ENCODE measurements at places on chromosomes 6 and 20. TPM values are rescaled to one million over a fixed set of nuclear protein-coding genes. Genes with fewer than 3 reads are reported as not detected.

DNA sequence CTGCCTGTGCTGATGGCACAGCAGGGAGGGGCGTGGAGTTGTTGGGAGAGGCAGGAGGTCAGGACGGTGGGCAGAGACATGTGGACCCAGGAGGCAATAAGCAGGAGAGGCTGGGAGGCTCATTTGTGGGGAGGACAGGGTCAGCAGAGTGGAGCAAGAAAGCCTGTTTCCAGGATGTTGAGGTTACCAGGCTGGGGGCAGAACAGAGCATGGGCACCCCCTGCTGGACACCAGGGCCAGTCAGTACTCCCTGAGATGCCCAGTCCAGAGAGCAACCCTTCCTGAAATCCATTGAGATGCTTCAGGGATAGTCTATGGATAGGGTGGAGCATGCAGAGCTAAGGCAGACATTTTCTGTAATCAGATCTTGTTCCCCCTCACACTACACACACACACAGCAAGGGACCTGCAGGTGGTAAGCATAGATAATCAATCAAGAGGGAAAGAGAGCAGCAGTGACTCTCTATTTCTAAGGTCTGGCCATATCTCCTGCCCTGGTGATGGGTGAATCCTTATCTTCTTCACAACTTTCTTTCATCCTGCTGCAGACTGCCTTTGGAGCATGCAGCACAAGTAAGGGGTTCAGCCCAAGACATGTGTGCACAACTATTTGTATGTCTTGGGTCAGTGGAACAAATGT is 41.7 kb downstream of the MOCS1 start:
- no peak overlapping the region for H3K27ac ChIP-seq
- peaks cover 5% of the 10 kb centered on the region for H3K27me3 ChIP-seq
- DNase-seq = peak; percentile 53
- H3K4me1 ChIP-seq = no peaks in the 10 kb centered on the region

GRCh38 chr6:165804331-165805066 is 141.5 kb upstream of the PDE10A start:
- no peak overlapping the region for H3K4me3 ChIP-seq
- H3K4me1 ChIP-seq = no peaks in the 10 kb centered on the region
- DNase-seq = peak; percentile 10
- H3K27ac ChIP-seq = no peak overlapping the region
- H3K36me3 ChIP-seq = no peaks in the 10 kb centered on the region
- peaks cover 16% of the 10 kb centered on the region for H3K27me3 ChIP-seq

DNA sequence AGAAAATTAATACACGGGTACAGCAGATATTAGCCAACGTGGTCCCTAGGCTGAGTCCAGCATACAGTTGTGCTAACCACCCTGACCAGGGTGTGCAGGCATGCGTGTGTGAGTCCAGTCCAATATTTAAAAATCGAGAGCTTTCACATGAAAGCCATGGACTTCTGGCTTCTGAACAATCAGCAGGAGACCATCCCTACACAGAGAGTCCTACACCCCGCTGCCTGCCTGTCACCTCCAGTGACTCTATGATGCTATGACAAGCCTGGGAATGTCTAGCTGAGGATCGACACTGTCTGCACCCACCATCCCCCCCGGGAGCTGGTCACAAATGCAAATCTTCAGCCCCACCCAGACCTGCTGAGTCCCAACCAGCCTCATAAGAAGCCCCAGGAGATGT is 7.9 kb downstream of the ACSS1 start:
- DNase-seq = no peak
- no peak overlapping the region for H3K27ac ChIP-seq
- no peaks in the 10 kb centered on the region for H3K27me3 ChIP-seq
- H3K36me3 ChIP-seq = peaks cover 2% of the 10 kb centered on the region
- H3K4me1 ChIP-seq = peaks cover 37% of the 10 kb centered on the region

DNA sequence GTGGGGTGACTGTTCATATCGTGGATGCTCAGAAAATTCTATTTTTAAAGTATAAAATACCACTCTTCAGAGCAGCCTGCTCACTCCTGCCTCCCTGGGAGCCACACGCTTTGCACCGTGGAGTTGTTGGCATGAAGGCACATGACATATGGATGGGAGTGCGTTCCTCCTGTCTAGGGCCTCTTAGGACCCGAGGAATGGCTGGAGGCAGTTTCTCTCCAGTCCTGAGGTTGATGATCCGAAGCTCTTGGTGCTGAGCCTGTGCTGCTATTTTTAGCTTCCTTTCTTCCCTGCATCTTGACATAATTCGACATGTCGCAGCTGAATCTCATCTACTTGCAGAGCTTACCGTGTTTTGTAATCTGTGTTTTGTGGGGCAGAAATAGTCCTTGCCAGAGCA is 73.9 kb downstream of the PHACTR3 start:
- no peaks in the 10 kb centered on the region for H3K4me1 ChIP-seq
- H3K36me3 ChIP-seq = no peaks in the 10 kb centered on the region
- H3K4me3 ChIP-seq = no peak overlapping the region
- DNase-seq = no peak
- no peak overlapping the region for H3K27ac ChIP-seq
- peaks cover 10% of the 10 kb centered on the region for H3K27me3 ChIP-seq

DNA sequence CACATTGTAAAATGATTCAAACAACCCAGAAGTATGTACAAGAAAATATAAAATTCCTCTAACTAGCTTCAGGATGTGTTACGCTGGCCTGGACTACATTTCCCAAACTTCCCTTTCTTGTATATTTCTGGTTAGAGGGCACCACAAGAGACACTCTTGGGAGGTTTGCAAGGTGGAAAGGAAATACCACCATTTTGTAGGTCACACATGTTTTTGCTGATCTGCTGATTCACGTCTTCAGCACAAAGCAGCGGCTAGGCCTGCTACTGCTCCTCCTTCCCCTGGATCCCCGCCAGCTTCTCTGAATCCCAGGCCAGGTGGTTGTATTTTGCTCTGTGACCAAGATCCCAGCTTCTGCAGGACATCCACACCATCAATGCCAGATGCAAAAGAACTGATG is 104.2 kb downstream of the AGPAT4 start:
- no peaks in the 10 kb centered on the region for H3K4me1 ChIP-seq
- H3K27me3 ChIP-seq = no peaks in the 10 kb centered on the region

DNA sequence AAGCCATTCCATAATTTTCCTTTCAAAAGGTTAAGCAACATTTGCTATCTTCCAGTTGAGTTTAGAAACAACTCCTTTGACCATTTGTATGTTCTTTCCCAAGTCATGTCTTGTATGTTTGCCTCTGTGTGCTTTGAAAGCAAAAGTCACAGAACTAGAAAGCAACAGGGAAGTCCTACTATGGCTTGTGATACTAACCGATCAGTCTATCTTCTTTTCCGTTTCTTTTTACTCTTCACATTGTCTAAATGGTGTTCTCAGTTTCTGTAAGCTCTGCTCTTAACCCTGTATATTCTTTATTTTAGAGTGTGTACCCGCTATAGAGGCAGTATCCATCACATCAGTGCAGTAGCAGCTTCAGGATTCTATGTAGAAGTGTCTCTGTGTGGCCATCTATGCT is 32.9 kb downstream of the TMEM244 start:
- no peaks in the 10 kb centered on the region for H3K27me3 ChIP-seq
- no peaks in the 10 kb centered on the region for H3K4me1 ChIP-seq
- no peak overlapping the region for H3K27ac ChIP-seq
- DNase-seq = no peak
- H3K36me3 ChIP-seq = no peaks in the 10 kb centered on the region

DNA sequence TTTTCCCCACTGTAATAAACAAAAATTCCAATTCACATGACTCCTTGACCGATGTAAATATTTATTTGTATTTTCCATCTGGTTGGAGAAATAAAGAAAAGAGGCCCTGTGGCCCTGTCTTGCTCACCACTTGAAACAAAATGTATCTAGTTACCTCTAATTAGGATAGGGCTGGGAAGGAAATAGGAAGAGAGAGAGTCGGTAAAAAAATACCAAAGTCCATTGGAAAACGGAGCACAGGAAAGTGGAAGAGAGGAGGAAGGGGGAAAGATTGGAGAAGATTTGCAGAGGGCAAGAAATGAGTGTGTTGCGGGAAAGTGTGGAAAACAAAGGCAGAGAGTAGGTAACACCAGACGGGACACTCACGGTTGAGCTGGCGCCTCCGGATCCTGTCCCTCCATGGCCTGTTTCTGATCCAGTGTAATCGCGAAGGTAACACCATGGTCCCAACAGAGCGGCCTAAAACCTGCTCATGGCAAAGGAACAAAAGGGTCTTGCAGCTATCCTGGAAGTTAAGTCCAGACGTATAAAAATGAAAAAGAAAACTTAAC is 105.8 kb upstream of the RIPOR2 start:
- no peaks in the 10 kb centered on the region for H3K27me3 ChIP-seq
- peaks cover 69% of the 10 kb centered on the region for H3K4me1 ChIP-seq
- H3K36me3 ChIP-seq = peaks cover 9% of the 10 kb centered on the region

DNA sequence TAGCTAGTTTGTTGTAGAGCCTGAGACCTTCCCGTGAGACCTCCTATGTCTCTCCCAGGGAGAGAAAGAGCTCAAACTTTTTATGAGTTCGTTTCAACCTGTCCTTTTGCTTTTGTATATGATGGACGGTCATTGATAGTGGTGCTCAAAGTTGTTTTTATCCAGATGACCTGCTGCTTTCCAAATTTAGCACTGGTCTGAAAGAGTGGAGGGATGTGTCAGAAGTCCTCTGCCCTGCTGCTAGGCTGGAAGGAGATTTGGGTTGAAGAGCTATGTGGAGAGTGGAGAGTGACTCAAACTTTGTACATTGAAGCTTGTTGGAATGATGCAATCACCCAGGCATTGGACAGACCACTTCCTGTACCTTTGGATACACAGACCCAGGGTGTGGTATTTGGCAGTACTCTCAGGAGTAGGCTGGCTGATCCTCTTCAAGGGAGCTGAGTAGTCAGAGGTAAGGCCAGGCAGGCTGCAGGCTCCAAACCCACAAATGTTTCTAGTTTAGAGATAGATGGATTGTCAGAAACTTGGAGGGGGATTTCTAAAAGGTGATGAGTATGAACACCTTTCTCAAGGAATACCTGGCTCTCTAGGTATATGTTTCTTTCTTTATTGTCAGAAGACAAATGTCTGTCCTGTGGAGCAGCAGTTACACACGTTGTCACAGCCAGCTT is 49.4 kb upstream of the RREB1 start:
- H3K4me3 ChIP-seq = no peak overlapping the region
- peaks cover 8% of the 10 kb centered on the region for H3K4me1 ChIP-seq
- no peak overlapping the region for H3K27ac ChIP-seq
- no peaks in the 10 kb centered on the region for H3K36me3 ChIP-seq

DNA sequence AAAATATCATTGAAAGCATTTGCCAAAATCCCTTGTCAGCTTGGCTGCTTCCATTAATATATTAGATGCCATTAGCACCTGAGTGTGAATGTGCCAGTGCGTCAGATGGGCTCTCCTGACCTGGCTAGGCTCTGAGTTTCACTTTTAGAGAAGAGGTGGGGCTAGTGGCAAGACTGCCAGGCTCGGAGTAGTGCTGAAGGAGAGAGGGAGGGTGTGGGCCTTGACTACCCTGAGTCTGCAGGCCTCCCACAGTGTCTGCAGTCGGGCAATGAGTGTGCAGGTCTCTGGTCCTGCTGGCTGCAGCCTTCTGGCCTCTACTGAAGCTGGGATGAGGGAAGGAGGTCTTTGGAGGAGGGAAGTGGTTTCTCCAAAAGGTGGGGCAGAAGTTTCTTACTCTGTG is 34.6 kb upstream of the PNPLA1 start:
- no peaks in the 10 kb centered on the region for H3K27me3 ChIP-seq
- H3K36me3 ChIP-seq = peaks cover 12% of the 10 kb centered on the region
- H3K27ac ChIP-seq = no peak overlapping the region
- no peaks in the 10 kb centered on the region for H3K4me1 ChIP-seq
- DNase-seq = no peak
- H3K4me3 ChIP-seq = no peak overlapping the region

DNA sequence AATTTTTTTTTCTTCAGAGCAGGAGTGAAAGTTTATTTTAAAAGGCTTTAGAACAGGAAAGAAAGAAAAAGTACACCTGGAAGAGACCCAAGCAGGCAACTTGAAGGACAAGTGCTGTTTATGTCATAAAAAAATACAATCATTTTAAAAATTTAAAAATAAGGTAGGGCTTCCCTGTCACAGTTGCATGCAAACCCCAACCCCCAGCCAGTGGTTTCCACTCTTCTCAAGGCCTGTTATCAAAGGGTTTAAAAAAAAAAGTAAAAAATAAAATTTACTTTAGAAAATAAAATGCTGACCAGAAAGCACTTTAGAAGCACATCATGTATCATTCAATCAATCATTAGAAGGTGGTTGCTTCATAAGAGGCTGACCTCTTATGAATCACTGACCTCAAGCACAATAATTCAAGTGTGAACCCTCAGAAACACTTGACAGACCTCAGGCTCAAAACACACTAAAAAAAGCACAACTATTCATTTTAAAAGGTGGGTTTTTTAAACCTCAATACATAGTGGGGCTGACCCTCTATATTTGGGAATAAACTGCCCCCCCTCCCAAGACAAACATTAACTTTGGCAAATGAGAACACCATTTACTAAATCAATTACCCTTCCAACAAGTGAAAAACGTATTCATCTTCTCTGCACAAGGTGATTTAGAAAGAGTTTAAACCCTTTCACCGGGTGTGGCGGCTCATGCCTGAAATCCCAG is 15.6 kb downstream of the ILRUN start:
- DNase-seq = no peak
- peaks cover 27% of the 10 kb centered on the region for H3K4me1 ChIP-seq
- H3K4me3 ChIP-seq = no peak overlapping the region
- no peak overlapping the region for H3K27ac ChIP-seq

- no peaks in the 10 kb centered on the region for H3K36me3 ChIP-seq
- H3K27me3 ChIP-seq = no peaks in the 10 kb centered on the region
- H3K4me3 ChIP-seq = no peak overlapping the region
- no peaks in the 10 kb centered on the region for H3K4me1 ChIP-seq
- no peak for DNase-seq
Measured at GRCh38 chr6:126427713-126428112, 87.8 kb downstream of the CENPW start.

- no peak overlapping the region for H3K27ac ChIP-seq
- no peak for DNase-seq
- H3K4me3 ChIP-seq = no peak overlapping the region
- H3K27me3 ChIP-seq = no peaks in the 10 kb centered on the region
- H3K36me3 ChIP-seq = peaks cover 12% of the 10 kb centered on the region
Measured at GRCh38 chr20:35559042-35559693, 17.3 kb downstream of the ERGIC3 start.

DNA sequence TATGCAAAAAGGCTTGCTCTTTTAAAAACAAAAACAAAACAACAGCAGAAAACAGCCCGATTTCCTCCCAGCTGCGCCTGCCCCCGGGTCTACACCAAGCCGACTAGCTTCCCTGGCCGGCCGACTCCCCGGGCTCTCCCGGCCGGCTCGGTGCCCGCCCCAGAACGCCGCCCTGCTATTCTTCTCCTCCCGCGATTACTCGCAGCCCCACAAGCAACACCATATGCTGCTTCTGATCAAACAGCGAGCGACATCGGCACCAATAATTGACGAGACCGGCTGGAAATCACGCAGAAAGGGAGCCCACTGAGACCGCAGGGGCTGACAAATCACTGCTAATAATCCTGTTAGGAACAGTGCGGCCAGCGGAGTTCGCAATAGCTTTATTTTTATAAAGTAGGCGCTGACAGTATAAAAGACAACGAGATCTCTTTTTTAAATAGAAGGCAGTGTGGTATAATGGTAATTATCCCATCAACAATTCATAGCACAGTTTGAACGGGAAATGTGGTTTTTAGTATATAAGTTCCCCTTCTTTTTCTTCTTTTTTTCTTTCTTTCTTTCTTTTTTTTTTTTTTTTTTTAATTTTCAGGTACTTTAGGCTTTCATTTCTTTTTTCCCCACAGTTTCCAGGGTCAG is 3.3 kb downstream of the SIM1 start:
- H3K4me3 ChIP-seq = no peak overlapping the region
- H3K4me1 ChIP-seq = peaks cover 19% of the 10 kb centered on the region
- H3K27me3 ChIP-seq = peaks cover 77% of the 10 kb centered on the region
- no peak for DNase-seq
- peaks cover 14% of the 10 kb centered on the region for H3K36me3 ChIP-seq

ARG1 gene
- total RNA-seq = not detected

HAO1 gene
- total RNA-seq = not detected

OR14J1 gene
- not detected for total RNA-seq

BPIFA1 gene
- not detected for total RNA-seq

BPIFB6 gene
- total RNA-seq = not detected

MEI4 gene
- total RNA-seq = not detected

HLA-DRA gene
- 6.0 TPM for total RNA-seq

MSH5 gene
- 92.1 TPM for total RNA-seq
